Central memory CD4-positive, alpha-beta T cell (primary cell): ENCODE measurements at places on chromosomes 6 and 20.
A peak's percentile ranks its signal among the peaks of the same experiment; 100 is the strongest.

DNA sequence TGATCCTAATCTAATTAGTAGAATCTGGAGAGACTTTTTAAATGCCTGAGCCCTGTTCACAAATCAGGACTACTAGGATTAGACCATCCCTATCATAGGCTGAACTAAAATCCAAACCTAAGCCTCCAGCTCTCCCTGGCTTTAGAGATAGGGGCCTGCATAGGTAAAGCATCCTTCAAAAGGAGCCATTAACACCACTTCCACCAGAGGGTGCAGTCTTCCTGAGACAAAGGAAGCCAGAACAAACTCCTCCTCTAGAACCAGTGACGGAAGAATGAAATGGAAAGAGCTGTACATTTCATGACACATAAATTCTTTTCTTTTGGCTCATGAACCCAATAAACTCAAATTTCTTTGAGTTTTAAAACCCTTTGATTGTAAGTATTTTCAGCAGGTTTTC, 291.2 kb upstream of the ADGRB3 start:
- no peak for DNase-seq

GRCh38 chr6:46491201-46491627, at the start of gene RCAN2:
TSS of gene RCAN2 (minus strand) at chr6:46491449.
- DNase-seq, result no peak

- DNase-seq, result no peak
Observed at GRCh38 chr6:167851370-167851952, 24.8 kb downstream of the AFDN start.

DNA sequence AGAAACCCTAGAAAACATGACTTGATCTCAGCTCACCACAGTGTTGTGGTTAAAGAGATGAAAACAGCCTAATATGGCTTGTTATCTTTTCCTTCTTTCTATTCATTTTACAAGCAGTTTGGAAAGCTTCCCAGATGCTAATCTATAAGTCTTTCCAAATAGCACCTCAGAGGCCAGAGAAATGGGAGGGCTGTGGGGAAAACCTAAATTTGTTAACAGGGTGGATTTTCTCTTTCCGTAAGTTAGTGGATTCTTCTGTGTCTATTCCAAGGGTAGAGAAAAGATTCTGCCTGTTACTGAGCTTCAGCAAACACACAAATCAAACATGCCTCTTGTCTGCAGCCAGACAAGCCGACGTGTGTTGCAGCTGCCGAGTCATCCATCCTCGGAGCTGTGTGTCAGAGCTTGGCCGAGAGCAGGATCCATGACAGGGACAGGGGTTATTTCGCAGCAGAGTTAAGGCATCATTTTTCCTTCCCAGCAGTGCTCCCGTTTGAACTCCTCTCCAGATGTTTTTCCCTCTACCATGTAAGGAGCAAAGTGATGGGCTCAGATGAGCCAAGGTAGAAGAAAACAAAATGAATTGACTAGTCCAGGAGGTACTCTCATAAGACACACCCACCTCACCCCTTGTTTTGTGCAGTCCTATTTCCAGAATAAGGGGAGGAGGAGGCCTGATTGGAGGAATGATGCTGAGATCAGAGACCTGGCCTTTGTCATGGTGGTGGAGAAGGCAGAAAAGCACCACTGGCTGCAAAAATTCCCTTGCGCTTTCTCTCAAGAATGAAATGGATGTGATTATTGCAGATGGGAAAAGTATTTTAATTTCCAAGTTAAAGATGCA, 560.0 kb downstream of the C6orf118 start:
- DNase-seq, result no peak

GRCh38 chr6:80329496-80329895, 223.0 kb downstream of the BCKDHB start:
- DNase-seq, result no peak

DNA sequence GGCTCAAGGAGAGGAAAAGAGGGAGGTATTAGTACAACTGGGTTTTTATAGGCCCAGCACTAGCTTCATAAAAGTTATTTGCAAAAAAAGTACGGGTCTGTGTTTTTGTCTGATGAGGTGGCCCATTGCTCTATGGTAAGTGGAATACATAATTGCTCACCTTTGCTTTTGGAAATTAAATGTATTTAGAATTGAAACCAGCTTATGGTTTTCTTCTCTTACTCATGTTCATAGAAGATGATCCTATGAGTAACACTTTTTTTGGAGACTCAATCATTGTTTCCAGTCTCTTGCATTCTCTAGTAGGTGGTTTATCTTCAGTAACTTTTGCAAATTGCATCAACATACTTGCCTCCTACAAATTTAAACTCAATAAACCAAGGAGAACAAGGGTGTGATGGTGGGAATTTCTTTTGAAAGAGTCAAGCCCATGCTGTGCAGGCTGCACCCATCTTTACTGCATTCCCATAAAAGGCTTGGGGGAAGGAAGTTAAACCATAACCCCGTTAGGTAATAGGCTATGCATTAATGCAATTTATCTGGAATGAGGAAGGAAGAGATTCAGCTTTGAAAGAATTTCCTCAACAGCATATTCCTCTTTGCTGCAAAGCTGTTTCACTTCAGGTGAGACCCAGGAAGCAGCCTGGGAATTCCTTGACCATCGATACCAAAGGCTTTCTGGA, 48.5 kb upstream of the EDN1 start:
- DNase-seq, result no peak

DNA sequence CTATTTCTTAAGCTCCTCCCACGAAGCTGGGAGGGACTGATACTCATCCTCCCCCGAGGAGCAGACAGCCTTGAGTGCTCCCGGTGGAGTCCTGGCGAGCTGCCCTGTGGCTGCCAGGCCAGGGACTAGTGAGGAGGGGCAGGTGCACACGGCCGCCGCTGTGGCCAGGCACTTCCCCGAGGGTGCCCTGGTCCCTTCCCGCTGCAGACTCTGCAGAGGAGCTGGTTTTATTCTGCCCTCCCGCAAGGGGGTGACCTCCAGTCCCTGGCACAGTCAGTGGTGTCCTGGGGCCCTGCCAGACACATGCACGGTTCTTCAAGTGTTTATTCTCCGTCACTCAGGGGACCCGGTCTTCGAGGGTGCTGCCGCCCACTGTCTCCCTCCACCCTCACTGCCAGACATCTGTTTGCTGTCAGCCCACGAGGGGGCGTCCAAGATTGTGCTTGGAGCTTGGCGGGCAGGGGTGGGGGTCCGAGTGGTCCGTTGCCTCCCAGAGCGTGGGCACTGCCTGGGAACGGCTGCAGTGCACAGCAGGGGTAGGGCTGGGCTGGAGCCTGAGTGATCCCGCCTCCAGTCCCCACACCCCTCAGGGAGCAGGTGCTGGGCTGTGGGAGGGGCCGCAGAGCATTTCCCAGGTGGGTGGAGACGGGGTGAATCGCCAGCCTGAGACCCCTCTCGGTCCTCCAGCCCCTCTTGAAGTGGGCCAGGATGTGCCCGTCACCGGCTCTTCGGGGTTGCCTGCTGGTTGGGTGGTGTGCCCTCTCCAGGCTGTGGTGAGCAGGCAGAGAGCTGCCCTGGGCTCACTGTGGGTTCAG, 3.1 kb upstream of the CABLES2 start:
- DNase-seq, result no peak

- no peak for DNase-seq
Observed at GRCh38 chr6:46353528-46353927, 137.7 kb downstream of the RCAN2 start.

DNA sequence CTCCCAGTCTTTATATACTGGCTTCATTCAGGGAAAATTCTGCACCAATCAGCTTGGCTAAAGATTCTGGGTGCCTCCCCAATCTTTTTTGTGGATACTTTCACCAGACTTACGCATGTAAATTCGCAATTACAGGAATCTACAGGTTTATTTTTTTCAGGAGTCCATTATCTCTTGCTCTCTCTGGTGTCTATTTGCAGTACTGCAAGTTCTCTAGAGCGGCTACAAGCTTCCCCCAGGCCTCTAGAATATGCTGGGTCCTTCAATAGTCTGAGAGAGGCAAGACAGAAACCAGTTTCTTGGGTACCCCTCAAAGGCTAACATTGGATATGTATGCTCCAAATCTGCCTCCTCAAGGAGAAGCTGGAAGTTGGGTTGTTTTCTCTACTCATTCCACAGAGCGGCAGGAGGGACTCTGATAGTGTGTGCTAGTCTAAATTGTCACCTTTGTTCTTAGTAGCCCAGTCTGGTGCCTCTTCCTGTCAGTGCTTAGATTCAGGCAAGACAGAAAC, 58.5 kb downstream of the SUN5 start:
- DNase-seq, result peak; percentile 41

- no peak for DNase-seq
Observed at GRCh38 chr6:153208706-153209105, 77.6 kb upstream of the RGS17 start.

GRCh38 chr6:167987396-167988153, 9.9 kb upstream of the KIF25 start:
- no peak for DNase-seq

GRCh38 chr20:63002511-63002910, 4.3 kb downstream of the BHLHE23 start:
- DNase-seq, result no peak

DNA sequence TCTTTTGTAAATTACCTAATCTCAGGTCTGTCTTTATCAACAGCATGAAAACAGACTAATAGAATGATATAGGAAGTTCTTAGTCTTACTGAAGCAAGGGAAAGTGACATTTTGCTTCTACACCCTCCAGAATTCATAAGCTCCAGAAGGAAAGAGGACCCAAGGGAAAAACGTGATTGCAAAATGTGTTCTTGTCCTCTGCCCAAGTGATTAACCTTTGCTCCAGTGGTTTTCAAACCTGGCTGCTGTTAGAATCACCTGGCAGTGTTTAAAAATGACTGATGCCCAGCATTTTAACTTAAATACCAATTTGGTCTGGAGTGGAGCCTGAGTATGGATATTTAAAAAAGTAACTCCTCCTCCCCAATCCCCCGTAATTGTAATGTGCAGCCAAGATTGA, 191.4 kb downstream of the SLC16A10 start:
- DNase-seq, result no peak

DNA sequence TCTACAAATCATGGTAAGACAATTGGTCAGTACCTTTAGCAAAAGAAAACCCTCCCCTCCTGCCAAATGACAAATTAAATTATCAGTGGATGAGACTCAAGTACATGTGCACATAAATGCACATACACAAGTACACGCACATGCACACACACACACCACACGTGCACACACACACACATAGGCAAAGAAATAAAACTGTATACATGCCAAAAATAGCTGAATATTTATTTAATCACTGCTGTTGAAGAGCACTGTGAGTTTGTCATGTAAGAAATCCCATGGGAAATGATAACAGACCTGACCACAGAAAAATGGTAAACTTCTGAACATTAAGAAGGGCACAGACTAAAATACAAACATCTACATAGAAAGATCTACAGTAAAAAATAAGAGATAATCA, 46.6 kb upstream of the TNFAIP3 start:
- DNase-seq, result no peak

GRCh38 chr6:164114651-164115050, 700.1 kb downstream of the QKI start:
- DNase-seq, result no peak

DNA sequence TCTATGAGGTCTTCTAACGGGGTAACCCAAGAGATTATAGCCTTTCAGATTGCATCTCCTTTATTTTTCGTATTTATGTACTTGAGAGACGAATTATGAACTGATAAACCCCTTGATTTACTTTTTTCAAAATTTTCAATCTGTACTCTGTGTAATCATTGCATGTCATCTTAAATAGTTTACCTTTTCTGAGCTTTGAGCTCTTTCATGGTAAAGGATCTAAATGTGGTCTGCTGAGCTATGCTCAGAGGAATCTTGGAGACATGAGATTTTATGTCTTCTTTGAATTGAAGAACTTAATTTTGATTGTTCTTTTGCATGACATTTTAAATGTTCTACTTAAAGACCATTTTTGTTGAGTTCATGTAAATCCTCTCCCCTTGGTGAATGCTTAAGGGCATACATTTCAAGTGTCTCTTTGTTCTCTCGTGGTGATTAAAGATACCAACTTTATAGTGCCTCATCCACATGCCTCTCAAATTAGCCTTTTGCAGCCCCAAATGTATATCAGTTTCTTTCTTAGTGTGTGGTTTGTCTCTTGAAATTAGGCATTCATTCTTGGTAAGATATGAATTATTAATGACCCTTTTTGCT, 116.3 kb upstream of the SCGN start:
- DNase-seq, result no peak

DNA sequence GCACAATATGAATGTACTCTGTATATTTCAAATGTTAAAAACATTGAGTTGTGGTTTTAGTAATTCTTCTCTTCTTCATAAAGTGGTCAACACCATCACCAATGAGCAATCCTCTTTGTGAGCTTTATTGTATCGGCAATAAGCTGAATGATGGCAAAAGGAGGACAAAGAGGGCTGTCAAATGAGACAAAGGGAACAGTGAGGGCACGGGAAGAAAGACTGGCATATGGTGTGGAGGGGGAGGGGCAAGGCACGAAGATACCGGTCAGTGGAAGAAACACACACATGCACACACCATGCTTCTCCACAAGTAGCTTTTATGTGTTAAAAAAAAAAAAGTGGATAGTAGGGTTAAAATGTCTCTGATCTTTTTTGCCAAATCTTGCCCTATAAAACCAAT, 506.8 kb upstream of the CITED2 start:
- no peak for DNase-seq

- DNase-seq, result no peak
Observed at GRCh38 chr6:146914489-146915483, 289.4 kb upstream of the STXBP5 start.

DNA sequence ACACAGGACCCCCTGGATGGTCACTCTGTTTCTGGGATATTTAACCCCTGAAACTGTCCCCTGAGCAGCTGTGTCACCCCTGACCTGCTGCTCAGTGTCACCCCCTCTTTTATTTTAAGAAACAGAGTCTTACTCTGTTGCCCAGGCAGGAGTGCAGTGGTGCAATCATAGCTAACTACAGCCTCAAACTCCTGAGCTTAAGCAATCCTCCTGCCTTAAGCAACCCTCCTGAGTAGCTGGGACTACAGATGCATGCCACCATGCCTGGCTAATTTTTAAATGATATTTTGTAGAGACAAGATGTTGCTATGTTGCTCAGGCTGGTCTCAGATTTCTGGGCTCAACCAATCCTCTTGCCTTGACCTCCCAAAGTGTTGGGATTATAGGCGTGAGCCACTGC, 21.5 kb upstream of the GTSF1L start:
- DNase-seq, result no peak

GRCh38 chr6:86017236-86017635, 374.6 kb upstream of the SYNCRIP start:
- no peak for DNase-seq

- no peak for DNase-seq
Observed at GRCh38 chr20:38842026-38842425, 36.5 kb downstream of the PPP1R16B start.

- no peak for DNase-seq
Observed at GRCh38 chr20:35710039-35710438, 10.8 kb downstream of the ROMO1 start.
